ENCODE measurements at places on chromosomes 2 and 18.

- no peak overlapping the region for H3K4me3 ChIP-seq
- no peaks in the 10 kb centered on the region for H3K4me1 ChIP-seq
- H3K36me3 ChIP-seq, result no peaks in the 10 kb centered on the region
These were observed 11.0 kb upstream of the SMCHD1 start for GRCh38 chr18:2644535-2644934.

- H3K4me1 ChIP-seq, result no peaks in the 10 kb centered on the region
- H3K36me3 ChIP-seq, result no peaks in the 10 kb centered on the region
- H3K4me3 ChIP-seq, result no peak overlapping the region
- H3K27ac ChIP-seq, result no peak overlapping the region
These were observed 449.4 kb upstream of the SLC14A2 start for GRCh38 chr18:45165871-45166270.

- H3K4me3 ChIP-seq, result no peak overlapping the region
These were observed 180.4 kb upstream of the NRXN1 start for GRCh38 chr2:51212374-51212773.

- no peak overlapping the region for H3K27ac ChIP-seq
- H3K4me1 ChIP-seq, result no peaks in the 10 kb centered on the region
- no peak for DNase-seq
- H3K27me3 ChIP-seq, result no peaks in the 10 kb centered on the region
- no peak overlapping the region for H3K4me3 ChIP-seq
- no peaks in the 10 kb centered on the region for H3K36me3 ChIP-seq
These were observed 1056.7 kb upstream of the FANCL start for GRCh38 chr2:59297816-59298215.

DNA sequence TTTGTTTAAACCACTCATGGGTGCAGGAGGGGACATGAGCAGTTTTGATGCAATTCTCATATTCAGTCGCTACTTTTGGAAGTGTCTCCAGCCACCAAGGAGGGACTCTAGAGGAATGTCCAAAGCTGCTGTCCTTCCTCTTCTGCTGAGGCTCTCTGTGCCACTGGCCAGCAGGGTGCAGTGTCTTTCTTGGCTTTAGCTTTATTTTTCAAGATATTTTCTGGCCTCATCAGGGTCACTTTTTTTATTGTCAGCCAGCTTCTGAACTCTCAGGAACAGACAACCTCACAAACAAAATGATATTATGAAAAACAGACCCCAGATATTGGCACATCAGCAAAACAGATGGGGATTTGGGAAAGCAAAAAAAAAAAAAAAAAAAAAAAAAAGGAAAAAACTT is 289.3 kb upstream of the ZSWIM2 start:
- H3K27me3 ChIP-seq, result no peaks in the 10 kb centered on the region
- H3K4me3 ChIP-seq, result no peak overlapping the region
- H3K36me3 ChIP-seq, result no peaks in the 10 kb centered on the region
- peak; percentile 13 for DNase-seq

- no peaks in the 10 kb centered on the region for H3K27me3 ChIP-seq
- H3K4me1 ChIP-seq, result no peaks in the 10 kb centered on the region
- no peak overlapping the region for H3K27ac ChIP-seq
- DNase-seq, result no peak
- H3K4me3 ChIP-seq, result no peak overlapping the region
These were observed 87.0 kb downstream of the ALPK2 start for GRCh38 chr18:58541789-58542425.

GRCh38 chr2:101909760-101910159 is 82.0 kb upstream of the IL1R2 start:
- H3K27me3 ChIP-seq, result no peaks in the 10 kb centered on the region
- no peak overlapping the region for H3K27ac ChIP-seq
- DNase-seq, result no peak
- H3K4me1 ChIP-seq, result no peaks in the 10 kb centered on the region

DNA sequence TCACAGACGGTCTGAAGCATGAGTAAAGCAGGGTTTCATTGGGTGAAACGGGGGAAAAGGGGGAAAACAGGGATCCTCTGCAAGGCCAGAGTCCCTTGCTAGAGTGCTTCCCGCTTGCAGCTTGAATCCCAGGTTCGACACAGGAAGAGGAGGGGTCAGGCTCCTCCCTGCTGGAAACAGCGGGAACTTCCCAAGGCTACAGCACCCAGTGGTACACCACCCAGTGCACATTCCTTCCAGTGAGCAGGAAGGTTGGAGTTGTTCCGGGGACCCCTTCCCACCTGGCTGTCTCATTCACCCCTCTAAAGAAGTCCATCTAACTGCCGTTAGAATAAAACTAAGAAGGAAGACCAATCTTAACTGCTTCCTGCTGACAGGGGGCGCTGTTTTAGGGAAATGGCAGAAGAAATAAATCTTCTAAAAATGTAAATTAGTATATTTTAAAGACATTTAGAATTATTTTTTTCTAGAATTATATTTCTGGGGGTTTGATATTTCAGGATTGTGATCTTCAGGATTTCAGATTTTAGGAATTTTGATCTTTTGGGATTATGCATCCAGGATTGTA is 230.9 kb downstream of the RBM43 start:
- H3K36me3 ChIP-seq, result no peaks in the 10 kb centered on the region
- no peak overlapping the region for H3K27ac ChIP-seq
- no peak overlapping the region for H3K4me3 ChIP-seq
- no peaks in the 10 kb centered on the region for H3K27me3 ChIP-seq

All from tibial nerve (tissue), 4 donors.